ENCODE measurements at places on chromosomes 12 and 14.

DNA sequence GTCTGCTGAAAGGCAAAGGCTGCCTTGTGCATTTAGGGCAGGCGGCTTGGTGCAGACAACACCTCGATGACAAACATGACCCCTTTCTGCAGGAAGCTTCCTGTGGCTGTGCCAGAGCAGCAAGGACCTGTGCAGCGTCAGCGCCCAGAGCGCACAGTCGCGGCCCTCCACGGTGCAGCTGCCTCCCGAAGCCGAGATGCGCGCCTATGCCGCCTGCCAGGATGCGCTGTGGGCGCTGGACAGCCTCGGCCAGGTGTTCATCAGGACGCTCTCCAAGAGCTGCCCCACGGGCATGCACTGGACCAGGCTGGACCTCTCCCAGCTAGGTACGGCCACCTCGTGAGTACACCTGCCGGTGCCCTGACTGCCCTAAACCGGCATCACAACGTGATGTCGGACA is 57.3 kb downstream of the ANKRD9 start:
- DNase-seq: no peak

DNA sequence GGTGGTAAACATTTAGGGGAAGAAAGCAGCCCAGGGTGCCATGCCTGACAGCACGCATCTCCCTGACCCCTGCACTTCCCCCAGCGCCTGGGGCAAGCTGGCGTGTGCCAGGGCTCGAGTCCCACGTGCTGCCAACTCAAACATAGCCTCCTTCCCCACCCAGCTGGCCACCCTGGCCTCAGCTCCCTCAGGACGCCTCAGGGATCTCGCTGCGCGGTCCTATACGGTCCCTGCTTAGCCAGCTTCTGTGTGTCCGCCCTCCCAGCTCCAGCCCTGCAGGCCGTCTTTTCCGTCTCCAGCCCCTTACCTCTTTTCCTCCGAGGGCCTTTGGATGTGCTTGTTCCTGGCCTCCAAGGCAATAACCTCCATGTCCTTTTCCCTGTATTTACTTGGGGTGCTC is 71.0 kb downstream of the TESC start:
- no peak for DNase-seq

DNA sequence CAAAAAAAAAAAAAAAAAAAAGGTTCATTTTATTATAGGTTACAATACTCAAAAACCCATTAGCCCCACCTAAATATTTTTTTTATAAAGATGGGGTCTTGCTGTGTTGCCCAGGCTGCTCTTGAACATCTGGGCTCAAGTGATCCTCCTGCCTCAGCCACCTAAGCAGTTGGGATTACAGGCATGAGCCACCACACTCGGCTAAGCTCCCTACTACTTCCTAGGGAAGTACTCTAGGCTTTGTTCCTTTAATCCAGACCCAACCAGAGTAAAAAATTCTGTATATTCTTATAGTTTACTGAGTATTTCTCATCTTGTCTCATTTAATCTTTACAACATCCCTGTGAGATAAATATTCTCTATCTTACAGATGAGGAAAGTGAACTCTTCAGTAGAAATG is 50.7 kb downstream of the RBMS2 start:
- DNase-seq: no peak

GRCh38 chr14:99831903-99832685 is 38.9 kb downstream of the EML1 start:
- no peak for DNase-seq

- DNase-seq: no peak
These were observed 58.8 kb downstream of the GPR68 start for GRCh38 chr14:91185721-91186120.

Measured in immature natural killer cell (primary cell).